ENCODE measurements at places on chromosomes 12 and 14. TPM values are rescaled to one million over a fixed set of nuclear protein-coding genes. Genes with fewer than 3 reads are reported as not detected.

NTN4 gene
- 15.9 TPM for total RNA-seq

TRPV4 gene
- 4.0 TPM for total RNA-seq

BDKRB2 gene
- 14.2 TPM for total RNA-seq

IRF2BPL gene
- 71.8 TPM for total RNA-seq

NPAS3 gene
- 0.17 TPM for total RNA-seq

ANAPC5 gene
- total RNA-seq: 94.3 TPM

GNB3 gene
- total RNA-seq: 0.72 TPM

CYP46A1 gene
- 1.0 TPM for total RNA-seq

LTBR gene
- total RNA-seq: 157 TPM

SPIC gene
- total RNA-seq: not detected

C12orf60 gene
- total RNA-seq: 0.31 TPM

Data from suprapubic skin (tissue), 4 donors.